ENCODE measurements at places on chromosomes 5 and 9.

DNA sequence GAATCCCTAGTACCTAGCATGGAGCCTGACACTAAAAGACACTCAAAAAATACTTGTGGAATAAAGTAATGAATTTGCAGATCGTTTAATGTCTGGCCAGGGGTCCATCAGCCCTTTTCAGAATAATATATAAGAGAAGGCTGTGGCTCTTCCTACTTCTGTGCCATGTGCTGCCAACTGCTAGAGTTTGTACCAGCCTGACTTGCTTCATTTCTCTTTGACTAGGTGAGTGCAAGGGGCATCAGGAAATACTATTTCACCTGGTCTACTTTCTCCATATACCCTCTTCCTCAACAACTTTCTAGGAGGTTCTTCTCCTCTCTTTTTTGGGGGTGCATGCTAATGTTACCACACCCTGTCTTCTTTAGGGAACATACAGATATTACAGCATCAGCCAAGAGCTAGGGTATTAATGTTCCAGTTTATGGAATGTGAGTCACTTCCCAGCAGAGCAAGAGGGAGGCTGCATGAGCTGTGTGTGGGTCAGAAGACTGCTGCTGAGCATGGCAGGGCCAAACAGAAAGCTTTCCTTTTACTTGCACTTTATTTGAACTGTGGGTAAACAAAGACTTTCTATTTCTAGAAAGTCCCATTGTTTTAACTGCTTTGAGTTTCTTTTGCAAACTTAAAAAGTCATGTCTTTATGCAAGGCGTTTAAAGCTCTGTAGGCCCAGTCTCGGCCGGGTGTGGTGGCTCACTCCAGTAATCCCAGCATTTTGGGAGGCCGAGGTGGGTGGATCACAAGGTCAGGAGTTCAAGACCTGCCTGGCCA, 158.9 kb downstream of the ADAMTSL1 start:
- peak; percentile 60 for DNase-seq

GRCh38 chr9:126523611-126524111, 90.1 kb upstream of the LMX1B start:
- DNase-seq, result no peak

DNA sequence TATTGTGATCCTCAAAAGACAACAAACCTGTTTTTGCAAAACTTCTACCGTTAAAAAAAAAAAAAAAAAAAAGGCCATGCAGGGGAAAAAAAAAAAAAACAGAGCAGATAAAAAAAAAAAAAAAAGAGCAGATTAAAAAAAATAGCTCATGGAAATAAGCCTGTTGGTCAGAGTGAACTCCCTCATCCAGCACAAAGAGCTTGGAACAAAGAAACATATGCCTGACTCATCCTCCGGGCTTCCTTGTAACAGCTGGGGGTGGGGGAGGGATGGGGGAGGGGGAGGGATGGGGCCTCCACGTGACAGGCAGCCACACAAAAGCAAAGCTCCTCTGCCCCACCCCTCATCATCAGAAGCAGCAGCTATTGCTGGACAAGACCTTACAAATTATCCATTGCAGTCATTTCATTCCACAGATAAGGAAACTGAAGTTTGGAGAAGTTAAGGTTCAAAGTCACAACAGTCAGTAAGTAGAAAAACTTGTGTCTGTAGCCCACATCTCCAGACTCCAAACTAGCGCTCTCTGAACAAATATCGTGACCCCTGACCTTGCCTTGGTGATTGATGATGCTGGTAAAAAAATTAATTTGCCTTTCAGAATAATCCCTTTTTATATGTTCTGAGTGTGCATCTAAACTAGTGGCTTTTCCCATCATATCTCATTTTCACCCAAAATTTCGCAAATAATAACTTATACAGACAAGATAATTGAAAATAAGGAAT, 38.9 kb downstream of the SLC35D2 start:
- peak; percentile 65 for DNase-seq

GRCh38 chr9:113594484-113595299, 131.2 kb downstream of the RGS3 start:
- DNase-seq, result peak; percentile 56

- peak; percentile 69 for DNase-seq
These were observed 174.0 kb downstream of the GDNF start for GRCh38 chr5:37665889-37666288.

GRCh38 chr5:172284611-172284980, 1.0 kb upstream of the UBTD2 start:
- peak; percentile 86 for DNase-seq

- no peak for DNase-seq
These were observed 189.1 kb upstream of the PTGER4 start for GRCh38 chr5:40490464-40491111.

- DNase-seq, result no peak
These were observed 405.5 kb downstream of the KIF4B start for GRCh38 chr5:155418960-155419579.

GRCh38 chr9:127555840-127556820, 55.9 kb upstream of the STXBP1 start:
- no peak for DNase-seq

GRCh38 chr5:50720061-50720710, 53.7 kb downstream of the PARP8 start:
- DNase-seq, result no peak

DNA sequence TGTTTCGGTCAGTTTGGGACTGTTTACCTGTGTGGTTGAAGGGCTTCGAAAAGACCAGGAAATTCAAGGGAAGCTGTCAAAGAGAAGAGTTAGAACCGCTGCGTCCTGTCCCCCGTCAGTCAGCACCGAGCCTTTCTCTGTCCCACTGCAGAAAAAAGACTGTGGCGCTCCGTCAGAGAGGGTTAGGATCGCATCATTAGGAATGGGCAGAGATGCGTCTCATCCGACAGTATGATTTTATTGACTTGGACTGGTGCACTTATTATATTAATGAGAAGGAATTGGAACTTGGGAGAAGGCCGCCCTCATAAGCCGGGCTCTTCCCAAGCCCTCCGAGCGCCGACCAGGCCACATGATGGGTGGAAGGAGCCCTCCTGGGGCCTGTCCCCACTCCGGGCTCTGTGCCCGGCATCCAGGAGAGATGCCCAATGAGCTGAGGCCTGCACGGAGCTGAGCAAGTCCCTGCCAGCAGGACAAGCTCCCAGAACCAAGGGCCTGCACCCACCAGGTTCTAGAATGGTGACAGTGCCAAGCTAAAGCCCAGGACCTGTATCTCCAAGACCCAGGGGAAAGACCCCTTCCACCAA, 71.5 kb downstream of the NEK6 start:
- no peak for DNase-seq

- no peak for DNase-seq
These were observed 5.8 kb upstream of the MEF2C start for GRCh38 chr5:88888848-88889188.

- DNase-seq, result peak; percentile 70
These were observed 354.6 kb downstream of the BNC2 start for GRCh38 chr9:16515879-16516301.

DNA sequence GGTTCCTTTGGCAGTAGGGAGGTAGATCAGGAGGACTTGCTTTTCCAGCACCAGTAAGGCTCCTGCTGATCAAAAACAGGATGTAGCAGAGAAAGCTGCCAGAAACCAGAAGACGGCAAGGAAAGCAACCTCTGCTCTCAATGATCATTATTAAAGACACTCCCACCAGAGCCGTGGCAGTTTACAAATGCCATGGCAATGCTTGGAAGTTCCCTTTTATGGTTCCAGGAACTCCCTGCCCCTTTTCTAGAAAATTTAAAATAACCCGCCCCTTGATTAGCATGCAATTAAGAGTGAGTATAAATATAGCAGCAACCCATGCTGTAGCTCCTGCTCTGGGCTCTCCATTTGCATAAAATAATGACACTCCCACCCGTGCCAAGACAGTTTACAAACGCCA, 16.1 kb downstream of the EQTN start:
- no peak for DNase-seq

DNA sequence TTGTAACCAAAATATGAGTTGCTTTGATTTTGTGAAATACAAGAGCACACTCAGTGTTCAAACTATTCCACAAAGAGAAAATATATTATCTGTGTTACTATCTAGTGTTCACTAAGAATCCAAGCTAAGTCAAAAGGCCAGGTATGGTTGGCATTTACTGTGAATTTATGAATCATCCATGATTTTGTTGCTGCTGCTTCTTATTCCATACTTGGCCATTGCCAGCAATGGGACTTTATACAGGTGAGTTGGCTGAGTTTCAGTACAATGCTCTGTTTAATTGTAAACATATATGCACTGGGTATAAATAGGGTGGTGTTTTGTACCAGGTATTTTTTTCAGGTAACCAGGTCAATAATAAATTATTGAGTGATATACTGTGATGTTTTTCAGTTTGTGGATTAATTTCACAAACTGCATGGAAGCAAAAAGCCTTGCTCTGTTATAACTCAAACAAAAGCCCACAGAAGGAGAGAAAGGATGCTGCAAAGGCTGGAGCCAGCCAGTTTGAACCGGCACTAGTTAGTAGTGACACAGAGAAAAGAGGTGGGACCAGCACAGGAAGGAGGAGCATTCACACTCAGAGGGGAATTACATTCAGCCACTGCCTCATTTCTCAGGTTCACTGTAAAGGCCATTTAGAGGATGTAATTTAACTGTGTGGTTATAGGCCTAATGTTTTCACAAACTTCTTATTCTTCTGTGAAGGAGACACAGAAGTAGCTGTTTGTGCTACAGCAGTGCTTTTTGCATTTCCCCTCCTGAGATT, 381.8 kb downstream of the ADGRV1 start:
- peak; percentile 38 for DNase-seq

GRCh38 chr9:34591917-34592866, 2.7 kb upstream of the CNTFR start:
- DNase-seq, result no peak

- DNase-seq, result peak; percentile 51
These were observed 52.7 kb upstream of the ERCC6L2 start for GRCh38 chr9:95822583-95823431.

DNA sequence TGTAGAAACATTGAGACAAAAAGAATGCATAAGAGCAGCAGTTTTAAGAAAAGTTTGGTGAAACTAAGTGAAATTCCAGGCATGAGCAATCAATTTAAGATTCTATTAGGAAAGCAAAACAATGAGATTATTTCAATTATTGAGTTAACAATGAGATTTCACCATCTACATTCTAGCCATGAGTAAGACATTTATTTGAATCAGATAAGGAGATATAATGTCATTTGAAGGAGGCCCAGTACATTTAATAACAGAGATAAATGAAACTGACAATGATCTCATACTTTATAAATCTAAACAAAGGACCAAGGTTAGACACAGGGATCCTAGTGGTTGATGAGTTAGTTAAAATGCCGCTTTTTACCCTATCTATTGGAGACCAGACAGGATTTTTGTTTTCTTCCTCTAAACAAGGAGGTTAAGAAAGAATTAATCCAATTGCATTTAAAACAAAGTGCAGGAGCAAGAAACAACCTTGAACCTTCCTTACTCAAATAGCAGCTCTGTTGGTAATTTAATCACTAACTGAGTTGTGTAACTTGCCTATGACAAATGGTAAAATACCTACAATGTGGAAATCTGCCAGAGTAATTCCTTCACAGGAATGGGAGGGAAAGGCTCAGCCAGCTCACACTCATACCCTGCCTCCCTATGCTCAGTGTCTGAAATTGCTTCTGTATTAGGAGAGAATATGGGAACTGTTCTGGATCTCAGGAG, 103.5 kb upstream of the NR3C1 start:
- DNase-seq, result peak; percentile 90

DNA sequence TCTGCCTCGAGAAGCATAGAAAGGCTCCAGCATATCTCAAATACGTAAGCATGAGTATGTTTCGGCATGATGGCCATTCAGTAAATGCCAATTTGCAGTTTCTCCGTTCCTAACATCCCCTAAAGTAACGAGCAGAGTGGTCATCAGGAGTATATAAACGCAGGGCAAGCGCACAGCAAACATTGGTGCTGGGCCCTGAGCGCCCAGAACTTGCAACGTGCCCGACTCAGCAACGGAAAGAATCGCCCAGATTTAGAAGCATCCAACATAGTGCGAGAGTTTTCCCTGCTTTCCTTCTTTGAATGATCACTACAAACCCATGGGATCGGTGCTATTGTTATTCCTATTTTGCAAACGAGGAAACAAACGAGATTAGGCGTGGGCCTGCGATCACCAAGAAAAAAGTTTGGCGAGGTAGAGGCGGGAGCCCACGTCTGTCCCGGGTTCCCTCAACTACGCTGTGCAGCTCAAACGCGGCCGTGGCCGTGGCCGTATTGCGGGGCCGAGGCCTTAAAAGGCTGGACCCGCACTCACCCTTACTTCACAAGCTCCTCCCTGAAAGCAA, 505 bp downstream of the RPS14 start:
- DNase-seq, result no peak

GRCh38 chr9:135787776-135788575, 86.0 kb downstream of the KCNT1 start:
- no peak for DNase-seq

- DNase-seq, result no peak
These were observed 5.8 kb upstream of the RAB14 start for GRCh38 chr9:121207371-121207940.

GRCh38 chr5:173093606-173094005, 37.5 kb downstream of the CREBRF start:
- no peak for DNase-seq

GRCh38 chr9:106104887-106105286, 410.5 kb downstream of the TMEM38B start:
- DNase-seq, result no peak

DNA sequence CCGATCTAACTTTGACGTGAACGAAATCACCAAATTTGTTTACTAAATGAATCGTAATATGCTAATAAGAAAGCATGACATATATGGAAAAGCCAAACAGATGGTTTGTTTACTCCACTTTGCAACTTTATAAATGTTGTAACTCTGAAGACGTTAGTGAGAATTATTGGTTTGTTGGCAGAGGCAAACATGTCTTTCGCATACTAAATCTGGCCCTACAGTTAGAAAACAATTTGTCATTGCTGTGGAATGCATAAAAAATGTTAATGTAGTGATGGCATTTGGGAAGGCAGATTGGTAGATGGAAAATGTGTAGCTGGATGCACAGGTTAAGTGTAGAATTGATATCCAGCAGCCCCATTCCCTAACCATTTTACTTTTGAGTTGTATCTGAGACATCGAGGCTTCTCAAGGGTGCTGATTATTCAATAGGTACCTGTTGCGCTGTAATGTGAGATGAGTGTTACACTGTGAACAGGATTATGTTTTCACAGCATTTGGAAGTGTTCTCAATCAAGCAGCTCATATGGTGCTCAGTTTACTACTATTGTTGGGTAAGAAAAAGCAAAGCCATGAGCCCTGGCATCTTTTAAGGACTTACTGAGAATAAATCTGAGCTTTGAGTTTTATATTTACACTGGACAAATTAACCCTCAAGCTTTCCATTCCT, 444.8 kb downstream of the BNC2 start:
- peak; percentile 42 for DNase-seq
